H54 (cell line): ENCODE measurements at places on chromosomes 6 and 20.

- DNase-seq = no peak
Observed at GRCh38 chr6:76984572-76984971, 478.7 kb downstream of the HTR1B start.

- peak; percentile 64 for DNase-seq
Observed at GRCh38 chr6:150025201-150025917, at the start of gene RAET1L. TSS of gene RAET1L (minus strand) at chr6:150025532. CDS start at chr6:150025471, 61 bp downstream.

GRCh38 chr20:44730441-44730840, 15.2 kb upstream of the KCNK15 start:
- DNase-seq = no peak

DNA sequence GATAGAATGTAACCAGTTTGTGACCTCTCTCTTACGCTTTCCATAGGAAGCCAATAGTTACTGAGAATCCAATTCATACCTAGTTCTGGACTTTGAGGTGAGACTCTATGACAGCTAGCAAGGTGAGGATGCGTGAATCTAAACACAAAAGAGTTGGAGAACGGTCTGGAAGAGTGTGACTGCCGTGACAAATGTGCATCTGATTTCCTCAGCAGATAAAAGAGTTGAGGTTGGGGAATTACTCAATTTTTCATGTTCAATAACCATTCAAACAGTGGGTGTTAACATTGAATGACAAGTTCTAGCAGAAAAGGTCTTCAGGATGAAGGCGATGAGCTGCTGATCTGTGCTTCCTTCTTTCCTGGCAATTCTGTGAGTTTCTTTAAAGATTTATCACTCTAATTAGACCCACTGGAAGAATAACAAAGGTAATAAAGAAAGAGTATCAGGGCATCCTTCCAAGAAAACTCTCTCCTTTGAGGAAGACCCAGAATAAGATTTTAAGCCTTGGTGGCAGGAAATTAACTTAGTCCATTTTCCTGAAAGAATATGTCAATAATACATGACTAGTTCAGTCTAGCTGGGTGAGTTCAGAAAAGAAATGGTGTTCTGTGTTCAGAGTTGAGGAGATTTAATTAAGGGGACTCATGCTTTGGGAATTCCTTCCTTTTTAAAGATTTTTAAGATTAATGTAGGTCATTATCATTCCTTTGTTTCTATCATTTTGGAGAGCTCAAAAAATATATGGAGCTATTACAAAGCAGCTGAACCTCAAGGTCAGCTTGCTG, 24.5 kb downstream of the KIF3B start:
- no peak for DNase-seq

GRCh38 chr6:73585566-73586415, 65.0 kb upstream of the EEF1A1 start:
- DNase-seq = peak; percentile 33

- peak; percentile 11 for DNase-seq
Observed at GRCh38 chr6:119781365-119781764, 431.8 kb upstream of the MAN1A1 start.

DNA sequence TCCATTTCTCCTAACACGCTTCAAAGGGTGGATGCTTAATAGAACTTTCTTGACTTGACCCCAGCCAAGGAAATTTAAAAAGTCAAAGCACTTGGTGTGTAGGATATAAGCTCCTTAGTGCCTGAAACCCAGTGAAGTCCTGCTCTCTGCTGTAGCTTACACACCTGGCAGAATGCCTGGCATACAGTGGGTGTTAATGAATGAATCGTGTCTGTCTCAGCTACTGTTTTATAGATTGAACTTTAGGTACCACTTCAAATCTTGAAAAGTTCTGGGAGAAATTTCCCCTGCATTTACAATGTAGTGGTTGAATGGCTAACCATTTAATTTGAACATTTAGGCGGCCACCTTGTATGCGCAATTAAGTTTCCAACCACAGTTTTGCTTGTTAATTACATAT, 70.5 kb upstream of the ZNF217 start:
- DNase-seq = no peak

DNA sequence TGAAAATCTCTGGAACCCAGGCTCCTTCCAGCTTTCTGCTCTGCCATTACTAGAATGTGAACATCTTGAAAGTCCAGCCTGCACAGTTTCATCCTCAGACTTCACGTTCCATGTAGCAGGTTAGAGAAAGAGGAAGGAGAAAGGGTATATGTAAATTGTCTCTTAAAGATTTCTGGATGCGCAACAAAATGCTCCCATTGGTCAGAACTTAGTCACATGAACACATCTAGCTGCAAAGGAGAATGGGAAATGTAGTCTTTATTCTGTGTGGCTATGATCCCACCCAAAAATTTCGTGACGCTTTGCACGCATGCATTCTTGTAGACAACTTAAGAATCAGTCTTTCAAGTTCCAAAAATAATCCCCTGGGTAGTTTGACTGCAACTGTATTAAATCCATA, 46.4 kb upstream of the CHD6 start:
- peak; percentile 22 for DNase-seq

GRCh38 chr6:22926790-22927354, 357.5 kb downstream of the HDGFL1 start:
- DNase-seq = no peak

DNA sequence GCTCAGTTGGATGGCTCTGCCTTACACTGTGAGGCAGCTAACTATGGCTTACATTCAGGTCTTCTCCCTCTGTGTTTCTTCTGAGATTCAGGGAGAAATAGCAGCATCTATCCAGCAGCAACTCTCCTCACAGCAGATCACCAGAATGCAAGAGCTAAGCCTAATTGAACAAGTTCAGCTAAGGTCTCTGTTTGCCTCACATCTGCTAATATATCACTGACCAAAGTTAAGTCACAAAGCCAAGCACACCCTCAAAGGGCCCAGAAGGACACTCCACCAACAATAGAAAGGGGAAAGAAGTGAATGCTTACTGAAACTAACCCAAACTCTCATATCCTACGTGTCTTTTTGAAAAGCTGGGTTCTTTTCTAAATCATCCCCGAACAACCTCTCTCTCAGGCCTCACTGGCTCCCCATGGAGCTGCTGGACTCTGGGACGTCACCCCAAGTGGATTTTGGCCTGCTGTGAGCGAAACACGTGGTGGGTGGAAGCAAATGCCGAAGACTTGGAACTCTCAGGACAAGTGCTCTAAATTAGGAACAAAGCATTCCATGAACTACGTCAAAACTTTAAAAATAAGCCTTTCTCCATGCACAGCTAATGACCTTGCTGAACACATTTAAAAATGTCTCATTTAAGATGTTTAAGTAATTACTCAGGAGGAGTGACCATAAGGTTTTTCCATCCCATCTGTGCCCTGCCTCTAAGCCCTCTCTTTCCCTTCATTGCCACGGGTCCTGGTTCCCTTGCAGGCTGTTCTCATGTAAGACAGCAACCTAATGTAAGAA, 167.5 kb upstream of the PLCB4 start:
- DNase-seq = no peak

- no peak for DNase-seq
Observed at GRCh38 chr6:28729501-28730402, 194.0 kb downstream of the TRIM27 start.

- peak; percentile 39 for DNase-seq
Observed at GRCh38 chr20:19973961-19974629, 43.1 kb upstream of the NAA20 start.

GRCh38 chr6:44804016-44804415, 416.5 kb downstream of the CDC5L start:
- no peak for DNase-seq

GRCh38 chr6:36848658-36849441, 9.6 kb upstream of the CPNE5 start:
- DNase-seq = no peak

- DNase-seq = no peak
Observed at GRCh38 chr20:22368235-22368634, 216.1 kb downstream of the FOXA2 start.

GRCh38 chr20:17479063-17479657, 52.0 kb downstream of the BFSP1 start:
- DNase-seq = no peak

DNA sequence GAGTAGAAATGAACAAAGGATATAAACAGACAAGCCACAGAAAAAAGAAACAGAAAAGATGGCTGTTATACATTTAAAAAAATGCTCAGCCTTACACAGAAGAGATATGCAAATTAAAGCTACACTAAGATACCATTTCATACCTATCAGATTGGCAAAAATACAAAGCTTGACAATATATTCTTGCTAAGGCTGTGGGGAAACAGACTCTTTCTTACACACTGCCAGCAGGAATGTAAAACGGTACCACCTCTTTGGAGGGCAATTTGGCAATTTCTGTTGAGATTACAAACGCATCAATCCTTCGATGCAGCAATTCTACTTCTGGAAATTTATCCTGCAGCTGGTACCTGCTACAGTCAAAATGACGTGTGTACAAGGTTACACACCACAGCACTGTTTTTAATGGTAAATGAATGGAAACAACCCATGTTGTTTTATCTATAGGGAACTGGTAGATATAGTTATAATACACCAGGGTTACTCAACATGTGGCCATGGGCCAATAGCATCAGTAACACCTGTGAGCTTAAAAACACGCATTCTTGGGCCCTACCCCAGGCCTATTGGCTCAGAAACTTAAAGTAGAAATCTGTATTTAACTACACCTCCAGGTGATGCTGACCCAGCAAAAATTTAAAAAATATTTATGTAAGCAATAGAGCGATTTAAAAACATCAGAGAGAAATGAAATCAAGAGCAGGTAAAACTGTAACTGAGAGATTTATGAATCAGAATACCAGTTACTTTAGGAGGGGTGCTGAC, 53.3 kb downstream of the TRAM2 start:
- DNase-seq = no peak

- DNase-seq = no peak
Observed at GRCh38 chr20:62665153-62665754, 23.0 kb downstream of the SLCO4A1 start.

GRCh38 chr6:146598772-146599405, at the start of gene ADGB:
TSS of gene ADGB (plus strand) at chr6:146598972. CDS start at chr6:146599041, 69 bp downstream.
- DNase-seq = no peak

DNA sequence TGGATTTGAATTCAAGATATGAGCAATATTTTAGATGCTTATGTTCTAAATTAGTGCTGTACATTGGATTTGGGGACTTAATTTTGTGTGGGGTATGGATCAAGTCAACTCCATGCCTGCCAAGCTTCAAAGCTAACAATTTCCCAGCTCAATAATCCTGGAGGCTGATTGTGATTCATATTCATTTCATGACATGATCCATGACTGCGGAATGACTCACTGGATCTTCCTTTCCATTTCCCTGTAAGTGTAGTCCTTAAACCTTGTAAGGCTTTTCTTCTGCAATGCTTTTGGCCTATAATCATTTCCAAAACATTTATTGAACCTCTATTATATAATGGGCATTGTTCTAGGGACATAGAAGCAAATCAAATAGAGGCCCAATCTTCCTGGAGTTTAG, 44.7 kb upstream of the CCN2 start:
- DNase-seq = no peak

GRCh38 chr6:104462811-104463599, 396.7 kb downstream of the HACE1 start:
- no peak for DNase-seq

- DNase-seq = no peak
Observed at GRCh38 chr6:4128748-4129147, 6.6 kb downstream of the ECI2 start.

- DNase-seq = no peak
Observed at GRCh38 chr6:13243033-13243432, 85.3 kb downstream of the TBC1D7 start.

DNA sequence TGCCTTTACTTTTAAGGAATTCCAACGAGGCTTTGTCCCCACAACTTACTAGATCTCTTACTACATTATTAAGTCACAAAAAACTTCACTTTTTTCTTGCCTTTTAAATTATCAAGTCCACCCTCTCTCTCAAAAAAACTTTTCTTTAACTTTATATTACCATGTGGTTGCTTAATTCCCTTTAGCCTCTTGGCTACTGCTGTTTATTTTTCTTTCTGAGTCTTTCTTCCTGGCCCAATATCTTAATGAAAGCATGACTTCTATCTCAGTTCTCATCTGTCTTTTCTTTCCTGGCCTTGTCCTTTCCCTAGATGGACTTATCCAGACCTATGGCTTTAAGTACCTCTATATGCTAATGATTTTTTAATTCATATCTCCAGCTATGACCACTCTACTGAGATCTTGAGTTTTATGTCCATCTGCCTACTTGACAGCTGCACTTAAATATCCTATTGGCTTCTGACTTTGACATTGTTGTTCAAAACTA, 710.5 kb downstream of the RFPL4B start:
- DNase-seq = no peak

DNA sequence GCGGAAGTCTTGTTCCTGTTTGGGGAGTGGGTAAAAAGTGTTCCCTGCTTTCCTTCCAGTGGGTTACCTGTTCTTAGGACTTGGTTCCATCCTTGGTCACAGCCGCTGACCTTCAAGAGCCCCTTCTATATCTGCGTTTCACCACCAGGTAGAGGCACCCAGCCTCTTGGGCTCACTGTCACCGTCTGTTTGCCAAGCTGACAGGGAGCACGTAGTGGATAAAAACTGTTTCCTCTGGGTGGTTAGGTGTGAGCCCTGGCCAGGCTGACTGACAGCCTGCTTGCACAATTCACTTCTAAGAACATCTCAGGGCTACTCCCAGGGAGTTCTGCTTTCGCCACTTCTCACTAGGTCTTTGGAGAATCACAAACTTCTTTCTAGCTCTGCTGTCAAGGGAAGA, 1.8 kb upstream of the JPH2 start:
- DNase-seq = no peak

- no peak for DNase-seq
Observed at GRCh38 chr20:41191562-41192500, 54.5 kb downstream of the PLCG1 start.

DNA sequence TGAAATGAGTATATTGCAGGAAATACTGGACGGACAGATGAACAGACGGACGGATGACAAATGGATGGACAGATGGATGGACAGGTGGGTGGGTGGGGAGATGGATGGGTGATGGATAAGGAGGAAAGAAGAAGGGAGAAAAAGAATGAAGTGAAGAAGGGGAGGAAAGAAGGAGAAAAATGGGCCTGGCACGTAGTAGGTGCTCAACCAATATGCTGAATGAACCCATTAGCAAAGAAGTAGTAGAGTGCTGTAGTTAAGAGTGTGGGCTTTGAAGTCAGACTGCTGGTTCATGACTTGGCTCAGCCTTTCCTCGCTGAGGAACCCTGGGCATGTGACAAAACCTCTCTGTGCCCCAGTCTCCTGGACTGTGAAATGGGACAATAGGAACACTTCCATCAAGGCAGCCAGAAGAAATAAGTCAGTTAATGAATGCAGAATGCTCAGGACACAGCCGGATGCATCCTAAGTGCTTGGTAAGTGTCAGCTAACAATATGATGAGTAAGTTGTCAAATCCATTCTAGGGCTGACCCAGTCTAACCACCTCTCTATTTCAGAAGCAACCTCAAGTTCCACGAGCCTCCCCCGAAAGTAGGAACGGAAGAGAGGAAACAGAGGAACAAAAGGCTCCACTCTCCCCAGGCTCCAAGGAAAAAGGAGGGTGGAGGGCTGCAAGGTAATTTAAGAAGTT, 37.9 kb downstream of the PREX1 start:
- DNase-seq = no peak

DNA sequence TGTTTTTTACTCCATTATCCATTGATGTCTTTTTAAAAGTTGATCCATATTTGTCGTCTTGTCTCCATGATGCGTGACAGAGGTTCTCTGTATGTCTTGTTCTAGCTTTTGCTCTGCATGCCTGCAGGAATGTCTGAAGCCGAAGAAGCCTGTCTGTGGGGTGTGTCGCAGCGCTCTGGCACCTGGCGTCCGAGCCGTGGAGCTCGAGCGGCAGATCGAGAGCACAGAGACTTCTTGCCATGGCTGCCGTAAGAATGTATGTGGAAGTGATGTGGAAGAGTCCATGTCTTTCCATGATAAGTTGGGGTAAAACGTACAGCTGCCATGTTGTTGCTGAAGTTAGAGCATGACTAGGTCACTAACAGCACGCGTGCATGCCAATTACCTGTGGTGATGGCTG, 5.3 kb downstream of the RNF114 start:
- DNase-seq = no peak
